Tongue (tissue), 3 donors: ENCODE measurements at places on chromosomes 4 and X.

- DNase-seq: no peak
These were observed 6.1 kb upstream of the SMS start for GRCh38 chrX:21934414-21934813.

DNA sequence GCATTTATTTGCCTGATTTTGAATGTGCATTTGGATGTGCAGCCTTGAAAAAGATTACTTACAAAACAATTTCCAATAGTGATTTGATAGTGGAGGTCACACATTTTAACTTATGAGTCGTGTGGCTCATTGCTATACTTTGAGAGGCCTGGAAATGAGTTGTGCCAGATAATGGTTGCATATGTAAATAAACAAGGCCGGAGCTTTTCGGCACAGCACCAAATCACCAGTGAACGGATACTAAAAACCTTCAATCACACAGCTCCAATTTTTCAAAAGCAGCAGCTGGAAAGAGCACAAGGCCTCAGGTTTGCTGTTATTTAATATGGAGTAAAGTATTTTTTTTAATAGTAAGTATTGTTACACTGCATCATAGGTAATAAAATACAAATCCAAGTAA, 57.2 kb downstream of the NPY5R start:
- DNase-seq: no peak

DNA sequence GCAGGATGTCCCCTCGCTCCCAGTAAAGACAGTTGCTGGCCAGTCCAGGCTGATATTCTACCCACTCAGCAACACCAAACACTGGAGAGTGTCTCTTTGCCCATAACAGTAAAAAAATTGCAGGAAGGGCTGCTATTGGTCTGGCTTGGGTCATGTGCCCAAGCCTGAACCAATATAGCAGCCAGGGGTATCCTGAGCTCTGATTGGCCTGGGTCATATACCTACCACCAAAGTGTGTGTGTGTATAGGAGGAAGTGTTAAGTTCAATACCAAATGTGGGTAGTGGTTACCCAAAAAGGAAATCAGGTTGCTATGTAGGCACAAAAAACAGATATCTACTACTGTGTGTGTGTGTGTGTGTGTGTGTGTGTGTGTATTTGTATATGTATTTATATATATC, 373.2 kb downstream of the BCOR start:
- no peak for DNase-seq

GRCh38 chrX:3374108-3374800, 27.8 kb upstream of the MXRA5 start:
- DNase-seq: no peak

- no peak for DNase-seq
These were observed 32.4 kb upstream of the CCNG2 start for GRCh38 chr4:77124576-77124975.

- DNase-seq: no peak
These were observed 57.6 kb upstream of the ADRA2C start for GRCh38 chr4:3708611-3709010.

- no peak for DNase-seq
These were observed at the start of gene MXD4 for GRCh38 chr4:2261853-2262144. TSS of gene MXD4 (minus strand) at chr4:2262109. CDS start at chr4:2261980, 129 bp downstream.

DNA sequence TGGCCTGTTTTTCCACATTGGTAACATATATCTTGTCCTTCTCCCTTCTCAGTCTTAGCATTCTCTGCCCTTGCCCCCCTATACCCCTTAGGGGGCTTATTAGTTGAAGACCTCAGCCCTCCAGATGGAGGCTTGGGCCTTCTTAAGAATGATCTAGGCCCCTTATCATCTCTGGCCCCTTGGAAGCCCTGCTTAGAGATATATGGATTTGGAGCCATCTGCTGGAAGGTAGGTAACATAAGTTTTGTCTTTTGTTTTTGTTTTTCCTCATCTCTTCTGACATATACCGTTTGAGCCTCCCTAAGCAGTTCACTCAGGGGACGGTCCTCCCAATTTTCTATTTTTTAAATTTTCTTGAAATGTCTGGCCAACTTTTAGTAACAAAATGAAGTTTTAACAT, 48.3 kb upstream of the NAP1L2 start:
- DNase-seq: peak; percentile 0

DNA sequence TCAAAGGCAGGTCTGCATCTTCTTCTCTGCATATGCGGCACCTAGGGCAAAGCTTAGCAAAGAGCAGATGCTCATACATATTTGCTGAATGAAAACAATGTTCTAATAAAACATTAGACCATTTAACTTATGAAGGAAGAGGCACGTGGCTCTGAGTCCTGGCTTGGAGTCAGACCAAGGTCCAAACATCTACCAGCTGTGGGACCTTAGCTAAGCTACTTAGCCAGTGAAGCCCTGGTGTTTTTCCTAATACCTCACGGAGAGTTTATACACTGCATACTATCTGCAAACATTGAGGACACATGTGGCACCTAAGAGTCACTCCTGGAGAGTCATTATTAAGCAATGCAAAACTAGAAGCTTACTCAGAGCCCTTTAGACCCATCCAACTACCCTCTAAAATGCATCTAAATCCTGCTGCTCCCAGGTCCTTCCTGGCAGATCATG, 9.0 kb downstream of the PDGFC start:
- no peak for DNase-seq

- no peak for DNase-seq
These were observed 54.6 kb downstream of the AMOT start for GRCh38 chrX:112786076-112786475.

- DNase-seq: no peak
These were observed 11.2 kb downstream of the IDS start for GRCh38 chrX:149493567-149494562.

- no peak for DNase-seq
These were observed 24.2 kb downstream of the FGFBP1 start for GRCh38 chr4:15914291-15914690.

- DNase-seq: no peak
These were observed 703.5 kb upstream of the GRID2 start for GRCh38 chr4:91600301-91600700.

DNA sequence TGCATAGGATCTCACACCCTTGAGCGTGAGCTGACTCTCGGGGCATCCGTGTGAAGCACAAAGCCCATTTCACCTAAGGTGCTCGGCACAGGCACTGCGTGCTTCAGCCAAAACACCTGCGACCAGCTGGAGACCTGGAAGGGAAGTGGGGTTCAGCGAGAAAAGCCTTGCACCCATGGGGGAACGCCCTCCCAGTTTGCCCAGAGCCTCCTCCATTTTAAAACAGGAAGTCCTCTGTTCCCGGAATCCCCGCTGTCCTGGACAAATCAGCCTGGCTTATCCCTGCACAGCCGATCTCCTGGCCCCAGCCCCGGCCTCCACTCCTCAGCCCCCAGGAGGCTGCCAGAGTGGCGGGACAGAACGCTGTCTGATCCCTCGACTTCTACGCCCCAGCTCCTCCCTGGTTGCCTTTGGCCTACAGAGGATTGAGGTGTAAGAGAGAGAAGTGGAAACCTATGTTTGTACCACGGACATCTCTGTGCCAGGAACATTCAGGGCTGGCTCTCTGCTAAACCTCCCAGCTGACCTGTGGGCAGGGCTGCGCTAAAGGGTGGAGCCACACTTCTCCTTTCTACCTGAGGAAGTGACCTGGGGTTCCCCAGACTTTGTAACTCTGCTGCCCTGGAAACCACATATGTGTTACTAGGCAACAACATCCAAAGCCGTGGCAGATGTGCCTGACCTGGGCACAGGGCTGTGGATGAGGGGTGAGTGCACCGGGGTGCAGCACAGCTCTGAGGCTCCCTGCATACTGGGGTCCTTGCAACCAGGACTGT, 3.8 kb upstream of the C4orf50 start:
- DNase-seq: no peak

- DNase-seq: peak; percentile 37
These were observed 161.8 kb upstream of the PCDH18 start for GRCh38 chr4:137694138-137694537.

DNA sequence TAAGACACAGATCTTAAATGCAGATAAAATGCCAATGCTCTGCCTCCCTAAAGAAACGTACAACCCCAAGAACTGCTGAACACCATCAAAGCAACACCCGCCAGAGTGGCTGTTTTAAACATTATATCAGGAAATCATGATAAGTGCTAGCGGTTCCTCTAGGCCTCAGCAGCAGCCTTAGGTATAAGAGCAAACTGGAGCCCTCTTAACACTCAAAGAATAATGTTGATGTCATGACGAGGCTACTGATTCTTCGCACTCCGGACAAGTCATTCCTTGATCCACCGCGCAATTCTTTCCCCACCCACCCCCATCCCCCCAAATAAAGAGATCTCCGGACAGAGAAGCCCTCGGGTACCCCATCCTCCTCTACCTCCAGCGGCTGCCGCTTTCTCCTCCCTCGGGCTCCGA, 507 bp downstream of the LIN54 start:
- peak; percentile 45 for DNase-seq

DNA sequence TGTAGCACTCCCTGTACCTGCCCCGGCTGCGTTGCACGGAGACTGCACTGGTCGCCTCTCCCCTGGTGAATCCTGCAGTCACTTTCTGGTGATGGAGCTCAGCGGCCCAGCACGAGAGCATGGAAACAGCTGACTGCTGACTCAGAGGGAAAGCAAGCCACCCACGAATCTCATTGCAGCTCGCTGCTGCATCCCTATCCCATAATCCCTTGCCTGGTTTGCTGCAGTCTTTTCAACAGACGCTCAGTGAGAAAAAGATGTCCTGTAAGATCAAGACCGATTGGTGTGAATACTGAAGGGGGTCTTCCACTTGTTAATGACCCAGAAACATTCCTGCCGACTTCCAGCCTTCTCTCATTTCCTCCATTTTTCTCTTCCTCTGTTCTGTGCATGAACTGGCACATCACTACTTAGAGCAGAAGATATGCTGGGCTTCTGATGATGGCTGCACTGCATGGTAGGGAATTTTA, 52.9 kb downstream of the TRIM2 start:
- DNase-seq: peak; percentile 68

DNA sequence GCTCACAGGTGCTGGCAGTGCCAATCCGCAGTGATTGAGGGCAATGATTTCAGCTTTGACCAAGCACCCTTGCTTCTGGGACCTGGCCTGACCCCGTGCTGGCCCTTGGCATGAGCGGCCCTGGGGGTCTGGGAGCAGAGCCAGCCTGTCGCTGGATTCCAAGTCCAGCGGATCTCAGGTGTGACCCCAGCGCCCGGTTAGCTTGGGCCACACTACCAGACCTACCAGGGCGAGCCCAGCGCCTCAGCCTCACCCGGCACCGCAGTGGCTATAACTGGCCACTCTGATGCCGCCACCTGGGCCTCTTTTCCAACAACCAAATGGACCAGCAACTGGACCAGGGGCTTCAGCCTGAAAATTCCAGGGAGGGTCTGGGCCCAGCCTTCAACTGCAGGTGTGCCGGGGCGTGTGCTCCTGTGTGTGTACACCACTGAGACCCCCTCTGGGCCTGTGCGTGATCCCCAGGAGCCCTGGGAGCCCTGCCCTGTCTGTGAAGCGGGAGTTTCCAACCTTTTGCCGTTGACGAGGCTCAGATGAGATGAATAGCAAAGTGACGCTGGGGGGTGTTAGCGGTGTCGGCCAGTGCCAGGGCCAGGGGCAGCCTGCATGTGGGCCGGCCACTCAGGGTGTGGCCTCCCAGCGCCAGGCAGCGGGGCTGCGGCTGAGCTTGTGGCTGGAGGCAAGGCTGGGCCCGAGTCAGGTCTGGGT, 658 bp downstream of the SH3TC1 start:
- no peak for DNase-seq

- no peak for DNase-seq
These were observed 21.6 kb upstream of the MAPK10 start for GRCh38 chr4:86381431-86381830.

DNA sequence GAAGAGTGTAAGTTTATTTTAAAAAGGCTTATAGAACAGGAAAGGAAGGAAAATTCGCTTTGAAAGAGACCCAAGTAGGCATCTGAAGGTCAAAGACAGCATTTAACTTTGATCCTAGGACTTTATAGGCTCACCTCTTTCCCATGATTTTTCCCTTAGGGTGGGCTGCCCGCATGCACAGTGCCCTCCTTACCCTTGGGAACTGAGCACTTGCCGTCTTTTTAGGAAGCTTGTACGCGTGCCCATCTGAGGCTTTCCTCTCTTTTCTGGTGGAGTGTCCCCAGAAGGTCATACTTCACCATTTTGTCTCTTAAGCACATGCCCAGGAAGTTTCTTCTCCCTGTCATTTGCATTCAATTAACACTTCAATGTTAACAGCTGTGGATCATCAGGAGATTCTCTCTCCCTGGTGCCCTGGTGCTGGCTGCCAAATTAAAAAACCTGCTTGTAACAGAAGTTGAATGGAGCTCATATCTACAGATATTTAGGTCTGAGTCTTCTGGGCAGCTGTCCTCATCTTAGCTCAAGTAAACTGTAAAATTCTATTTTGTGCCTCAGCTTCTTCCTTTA, 38.4 kb upstream of the IL9R start:
- DNase-seq: no peak

DNA sequence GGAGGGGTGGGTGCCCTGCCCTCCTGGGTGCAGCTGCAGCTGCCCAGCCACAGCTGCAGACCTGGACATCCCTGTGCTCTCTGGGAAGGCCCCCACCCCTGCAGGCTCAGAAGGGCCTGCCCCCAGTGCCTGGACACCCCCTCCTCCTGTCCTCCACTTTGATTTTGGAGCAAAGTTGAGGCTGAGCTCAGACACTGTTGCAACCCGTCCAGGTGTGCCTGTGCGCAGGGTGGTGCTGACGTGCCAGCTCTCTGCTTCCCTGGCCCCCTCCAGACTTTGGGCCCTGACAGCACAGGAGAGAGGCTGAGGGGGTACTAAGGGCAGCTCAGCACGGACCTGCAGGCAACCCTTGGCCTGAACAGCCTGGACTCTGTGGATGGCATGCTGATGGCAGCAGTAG, 750.3 kb downstream of the ARAP2 start:
- DNase-seq: no peak

DNA sequence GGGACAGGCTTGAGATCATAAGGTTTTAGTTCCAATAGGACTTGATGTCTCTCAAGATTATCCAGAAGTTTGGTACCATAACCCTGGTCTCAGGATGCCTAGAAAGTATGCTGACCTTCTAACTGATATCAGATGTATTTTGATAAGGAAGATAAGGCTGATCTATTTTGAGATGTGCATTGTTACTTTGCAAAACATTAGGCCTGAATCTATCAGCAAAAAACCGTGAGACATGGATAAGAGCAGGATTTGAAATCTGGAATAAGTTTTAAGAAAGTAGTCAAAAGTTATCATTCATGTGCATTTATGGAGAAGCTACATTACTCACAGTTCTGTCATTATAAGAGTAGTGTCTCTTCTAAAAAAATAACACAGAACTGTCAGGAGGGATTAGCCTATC, 467.1 kb upstream of the HS3ST1 start:
- no peak for DNase-seq

DNA sequence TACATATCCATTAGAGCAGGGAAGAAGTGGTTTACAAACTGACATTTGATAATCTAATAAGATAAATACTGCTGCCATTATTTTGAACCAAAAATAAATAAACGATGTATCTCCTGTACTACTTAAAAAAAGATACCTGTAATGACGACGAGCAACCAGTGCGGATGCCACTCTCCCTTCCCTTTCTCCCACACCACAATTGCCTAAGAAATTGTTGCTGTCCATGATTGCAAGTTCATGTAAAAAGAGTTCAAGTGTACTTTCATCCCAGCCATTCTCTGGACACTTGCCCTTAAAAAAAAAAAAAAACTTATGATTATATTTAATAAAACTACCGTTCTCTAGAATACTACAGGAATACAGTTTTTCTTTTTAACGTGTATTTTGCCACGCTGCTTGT, 1.4 kb downstream of the SEPSECS start:
- no peak for DNase-seq
